Urinary bladder (tissue), 4 donors: ENCODE measurements at places on chromosomes 7 and 10. TPM values are rescaled to one million over a fixed set of nuclear protein-coding genes. Genes with fewer than 3 reads are reported as not detected.

ZNF425 gene
- polyA plus RNA-seq, result 2.7 TPM

NME8 gene
- not detected for polyA plus RNA-seq

EN2 gene
- 0.06 TPM for polyA plus RNA-seq

CLDN15 gene
- 15.2 TPM for polyA plus RNA-seq

LIMK1 gene
- 14.7 TPM for polyA plus RNA-seq
